ENCODE measurements at places on chromosomes 5 and 9.

GRCh38 chr5:153970496-153970895, 68.2 kb downstream of the FAM114A2 start:
- DNase-seq, result no peak

GRCh38 chr5:179832039-179832745, 11.5 kb downstream of the SQSTM1 start:
- DNase-seq, result no peak

DNA sequence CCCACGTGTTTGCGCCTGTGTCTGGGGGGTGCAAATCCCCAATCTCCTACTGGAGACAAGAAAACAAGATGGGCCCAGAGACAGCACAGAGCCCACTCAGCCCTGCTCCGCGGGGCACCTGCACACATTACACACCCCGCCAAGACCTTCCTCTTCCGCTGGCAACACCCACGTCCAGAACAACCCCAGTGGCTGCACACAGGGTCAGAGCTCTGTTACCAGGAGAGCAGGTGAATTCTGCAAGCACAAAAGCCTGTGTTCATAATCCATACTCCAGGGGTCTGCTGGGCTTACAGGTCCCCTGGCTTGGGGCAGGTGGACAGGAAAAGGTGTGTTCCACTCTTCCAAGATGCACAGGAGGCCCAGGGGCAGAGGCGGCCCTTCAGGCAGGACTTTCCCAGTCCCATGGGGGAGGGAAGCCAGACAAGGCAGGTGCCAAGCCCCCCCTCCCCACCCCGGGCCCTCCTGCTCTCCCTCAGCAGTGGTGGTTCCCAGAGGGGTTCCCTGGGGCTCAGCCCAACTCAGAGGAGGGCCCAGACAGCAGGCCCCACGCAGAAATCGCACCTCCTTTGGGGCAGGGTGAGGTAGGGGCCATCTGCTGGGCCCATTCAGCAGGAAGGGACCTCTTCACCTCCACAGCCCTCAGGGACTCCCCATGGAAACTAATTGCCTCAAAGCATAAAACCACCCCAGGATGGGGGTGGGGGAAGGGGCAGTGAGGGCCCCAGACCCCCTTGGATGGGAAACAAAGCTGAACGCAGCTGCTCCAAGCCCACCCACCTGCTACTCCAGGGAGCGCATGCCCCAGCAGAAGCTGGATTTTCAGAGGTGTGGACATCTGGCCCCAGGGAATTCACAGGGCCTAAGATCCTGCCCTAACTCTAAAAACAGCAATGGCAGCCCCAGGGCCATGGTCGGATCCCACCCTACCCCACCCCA, 105.3 kb downstream of the VAV2 start:
- DNase-seq, result no peak

- no peak for DNase-seq
Observed at GRCh38 chr5:6448622-6449464, at the start of gene UBE2QL1. Gene UBE2QL1, plus strand, starts transcription at chr5:6448859. Its CDS starts 35 bp downstream, at chr5:6448894.
